ENCODE measurements at places on chromosomes 5 and 9. TPM values are rescaled to one million over a fixed set of nuclear protein-coding genes. Genes with fewer than 3 reads are reported as not detected.

Gene SETD9
- 8.2 TPM for total RNA-seq

DNA sequence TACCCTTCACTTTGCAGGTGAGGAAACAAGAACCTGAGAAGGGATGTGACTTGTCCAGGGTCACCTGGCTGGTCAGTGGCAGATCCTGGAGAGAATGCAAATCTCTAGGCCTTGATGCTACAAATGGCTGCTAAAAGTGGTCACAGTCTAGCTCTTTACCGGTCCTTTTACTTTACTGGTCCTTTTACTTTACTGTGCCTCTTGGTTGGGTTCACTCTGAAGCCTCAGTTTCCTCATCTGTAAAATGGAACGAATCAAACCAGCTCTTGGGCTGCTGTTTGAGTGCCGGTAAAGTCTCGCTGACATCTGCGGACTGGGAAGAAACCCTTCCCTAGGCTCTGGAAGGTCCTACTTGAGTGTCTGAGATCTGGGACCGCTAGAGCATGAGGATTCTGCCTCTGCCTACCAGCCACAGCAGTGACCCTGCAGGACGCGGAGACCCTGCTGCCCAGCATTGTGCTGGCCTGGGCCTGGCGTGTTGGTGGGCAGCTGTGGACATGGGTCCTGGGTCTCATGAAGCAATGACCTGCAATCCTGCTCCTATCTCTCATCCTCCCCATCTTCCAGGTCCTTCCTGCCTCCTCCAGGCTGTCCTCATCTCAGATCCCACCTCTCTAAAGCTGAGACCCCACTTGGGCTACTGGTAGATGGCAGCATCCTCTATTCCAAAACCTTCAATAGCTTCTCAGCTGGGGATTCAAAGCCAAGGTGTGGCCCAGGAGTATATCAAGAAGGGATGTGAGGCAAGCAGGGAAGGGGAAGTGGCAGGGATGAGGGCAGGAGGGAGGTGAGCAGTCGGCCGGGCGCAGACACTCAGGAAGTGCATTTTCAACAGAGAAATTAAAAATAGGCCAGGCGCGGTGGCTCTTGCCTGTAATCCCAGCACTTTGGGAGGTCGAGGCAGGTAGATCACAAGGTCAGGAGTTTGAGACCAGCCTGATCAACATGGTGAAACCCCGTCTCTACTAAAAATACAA is 13.3 kb downstream of the CORO2A start:
- no peak for DNase-seq

Gene PLAC8L1
- total RNA-seq, result not detected

- no peak for DNase-seq
Measured at GRCh38 chr9:16112116-16112515, 559.3 kb downstream of the CCDC171 start.

Gene TRAPPC13
- total RNA-seq, result 23.7 TPM

Gene PLK2
- total RNA-seq, result 145 TPM

Gene RAB3C
- 6.1 TPM for total RNA-seq

- no peak for DNase-seq
Measured at GRCh38 chr9:78235256-78235761, 566 bp upstream of the CEP78 start.

DNA sequence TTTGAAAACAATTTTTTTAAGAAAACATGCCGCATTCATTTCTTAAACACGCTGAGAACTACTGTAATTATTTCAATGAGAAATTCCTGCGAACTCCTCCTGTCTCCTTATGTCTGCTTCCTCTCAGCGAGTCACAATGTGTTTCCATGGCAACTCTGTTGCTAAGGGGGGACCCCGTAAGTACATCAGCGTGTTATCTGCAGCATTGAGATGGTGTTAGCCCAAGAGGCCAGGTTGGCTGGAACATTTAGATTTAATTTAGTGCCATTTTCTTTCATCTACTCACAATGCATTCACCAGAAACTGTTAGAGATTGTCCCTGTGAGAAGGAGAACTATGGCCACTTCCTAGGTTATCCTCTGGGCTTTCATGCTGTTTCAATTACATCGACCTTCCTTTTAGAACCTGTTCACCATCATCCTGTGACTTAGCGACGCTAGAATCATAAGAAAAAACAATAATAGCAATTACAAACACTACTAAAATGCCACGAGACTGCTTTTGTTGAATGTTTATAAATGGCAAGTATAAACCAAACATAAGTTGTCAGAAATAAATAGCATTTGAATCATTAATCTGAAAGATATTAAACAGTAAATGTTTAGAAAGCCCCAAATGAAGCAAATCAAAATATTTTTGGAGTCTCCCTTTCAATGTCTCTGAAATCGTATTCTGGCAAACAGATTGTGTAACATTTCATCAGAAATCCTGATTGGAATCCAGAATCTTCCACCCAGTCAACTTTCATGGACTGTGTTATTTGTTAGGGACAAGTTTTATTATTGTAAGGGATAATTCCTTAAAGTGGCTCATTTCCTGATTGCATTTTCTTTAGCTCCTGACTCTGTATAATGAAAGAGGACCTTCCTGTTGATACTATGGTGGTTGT is 39.7 kb upstream of the SHC3 start:
- no peak for DNase-seq

Gene ZBTB43
- total RNA-seq, result 12.7 TPM

DNA sequence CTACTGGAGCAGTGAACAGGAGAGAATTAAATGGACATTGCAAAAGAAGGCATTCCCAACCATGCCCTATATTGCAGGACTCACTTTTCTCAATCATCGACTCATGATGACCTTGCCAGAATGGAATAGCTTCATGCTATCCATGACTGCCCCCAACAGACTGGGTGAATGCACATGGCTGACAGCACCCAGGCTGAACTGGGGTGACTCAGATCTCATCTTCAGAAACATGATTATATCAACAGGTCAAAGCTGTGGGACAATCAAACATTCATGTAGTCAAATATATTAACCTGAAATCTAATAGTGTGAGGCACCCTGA is 34.7 kb upstream of the MIER3 start:
- DNase-seq, result no peak

- no peak for DNase-seq
Measured at GRCh38 chr9:94175669-94176068, 83.4 kb upstream of the ZNF169 start.

All from sciatic nerve (tissue), 2 donors.